ENCODE measurements at places on chromosomes 1 and 21.

DNA sequence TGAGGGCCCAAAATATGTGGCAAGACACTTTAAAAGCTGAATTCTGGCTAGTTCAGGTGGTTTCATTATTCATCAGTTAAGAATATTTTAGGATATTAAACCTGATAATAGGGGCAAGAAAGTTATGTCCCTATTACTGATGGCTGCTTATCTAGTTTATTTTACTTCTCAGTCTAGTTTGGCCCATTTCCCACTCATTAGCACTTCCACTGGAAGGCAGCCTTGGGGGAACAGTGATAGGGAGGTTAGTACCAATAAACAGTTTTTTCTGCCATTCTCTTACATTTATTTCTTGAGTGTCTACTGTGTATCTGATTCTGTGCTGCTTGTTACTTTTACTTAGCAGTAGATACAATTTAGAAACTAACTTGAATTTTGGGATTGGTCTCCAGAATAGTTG lies 9.0 kb downstream of the PPP1R12B start:
- DNase-seq: no peak

DNA sequence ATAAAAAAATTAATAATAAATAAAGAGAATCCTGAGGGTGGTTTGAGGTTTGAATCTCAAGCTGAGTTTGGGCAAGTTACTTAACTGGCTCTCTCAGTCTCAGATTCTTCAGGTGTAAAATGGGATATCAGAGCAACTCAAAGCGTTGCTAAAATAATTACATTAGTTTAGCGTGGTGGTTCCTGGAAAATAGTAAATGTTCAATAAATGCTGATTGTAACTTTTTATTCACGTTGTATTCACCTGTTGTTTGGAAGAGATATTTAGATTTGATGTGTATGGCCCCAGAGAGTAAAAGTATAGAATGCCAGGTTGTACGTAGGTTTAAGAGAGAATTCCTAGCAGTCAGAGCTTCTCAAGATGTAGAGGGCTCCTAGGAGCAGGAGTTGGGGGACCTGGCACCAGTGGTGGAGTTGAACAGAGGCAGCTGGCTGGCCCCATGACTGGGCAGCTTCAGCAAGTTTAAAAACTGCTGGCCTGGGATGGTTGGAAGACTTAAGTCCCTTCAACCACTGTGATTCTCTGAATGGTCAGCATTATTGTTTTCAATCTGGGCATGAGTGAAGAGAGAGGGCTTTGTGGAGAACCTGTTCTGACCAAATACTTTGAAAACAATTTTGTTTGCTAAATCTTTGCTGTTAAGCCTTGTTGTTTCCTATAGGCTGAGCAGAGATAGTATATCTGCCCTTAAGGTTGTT lies 22.4 kb downstream of the PRCC start:
- DNase-seq: no peak

DNA sequence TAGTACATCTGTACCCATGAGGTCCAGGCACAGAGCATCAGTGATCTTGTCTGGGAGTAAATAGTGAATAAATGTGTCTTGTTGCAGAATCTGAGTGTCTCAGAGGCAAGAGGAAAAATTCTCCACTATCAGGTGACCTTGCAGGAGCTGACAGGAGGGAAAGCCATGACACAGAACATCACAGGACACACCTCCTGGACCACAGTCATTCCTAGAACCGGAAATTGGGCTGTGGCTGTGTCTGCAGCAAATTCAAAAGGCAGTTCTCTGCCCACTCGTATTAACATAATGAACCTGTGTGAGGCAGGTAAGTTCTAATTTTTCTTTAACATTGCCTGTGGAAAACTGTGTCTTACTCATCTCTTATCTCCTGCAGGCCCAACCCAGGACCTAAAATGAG lies 43.1 kb downstream of the IL12RB2 start:
- no peak for DNase-seq

DNA sequence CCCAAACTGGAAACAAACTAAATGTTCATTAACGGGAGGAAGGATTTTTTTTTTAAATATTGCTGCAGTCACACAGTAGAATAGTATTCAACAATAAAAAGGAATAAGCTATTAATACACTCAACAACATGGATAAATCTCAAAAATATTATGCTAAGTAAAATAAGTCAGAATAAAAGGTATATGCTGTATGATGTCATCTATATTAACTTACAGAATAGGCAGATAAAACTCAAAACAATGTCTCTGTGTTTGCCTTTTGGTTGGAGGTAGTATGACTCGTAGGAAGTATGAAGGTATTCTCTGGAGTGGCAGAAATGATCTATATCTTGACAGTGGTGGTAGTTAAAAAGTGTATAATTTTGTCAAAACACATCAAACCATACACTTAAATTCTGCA lies 6.1 kb upstream of the ST6GALNAC5 start:
- no peak for DNase-seq

DNA sequence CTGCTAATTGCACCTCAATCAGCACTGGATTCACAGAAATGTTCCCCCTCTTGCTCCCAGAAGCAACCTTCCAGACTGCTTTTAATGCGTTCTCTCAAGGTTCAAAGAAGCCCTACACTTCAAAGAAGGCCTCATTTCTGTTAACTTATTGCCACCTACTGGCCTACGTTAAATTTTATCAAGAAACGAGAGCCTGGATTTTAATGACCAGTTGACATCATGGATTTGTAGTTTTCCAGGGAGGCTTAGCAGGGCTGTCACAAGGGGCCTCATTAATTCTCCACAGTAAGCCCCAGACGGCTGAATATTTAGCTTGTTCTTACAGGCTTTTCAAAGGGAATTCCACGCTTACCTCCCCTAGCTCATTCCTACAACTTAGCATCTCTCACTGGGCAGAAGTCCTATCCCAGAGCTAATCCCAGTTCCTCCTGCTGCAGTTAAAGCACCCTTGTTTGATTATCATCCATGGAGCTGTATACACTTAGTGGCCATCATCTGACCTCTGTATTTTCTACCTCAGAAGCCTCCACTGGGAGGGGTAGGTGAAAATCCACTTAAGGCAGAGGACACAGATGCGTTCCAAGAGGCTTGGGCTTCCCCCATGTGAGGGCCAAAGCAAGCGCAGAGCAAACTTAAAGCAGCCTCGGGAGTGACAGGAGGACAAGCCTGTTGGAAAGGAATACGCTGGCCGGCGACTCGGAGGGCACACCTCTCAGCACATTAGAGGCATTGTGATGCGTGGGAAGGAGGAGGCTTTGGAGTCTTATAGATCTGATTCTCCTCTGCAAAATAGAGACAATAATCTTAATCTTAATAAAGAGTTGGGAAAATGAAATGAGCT lies 32.2 kb upstream of the CYP4X1 start:
- DNase-seq: no peak

DNA sequence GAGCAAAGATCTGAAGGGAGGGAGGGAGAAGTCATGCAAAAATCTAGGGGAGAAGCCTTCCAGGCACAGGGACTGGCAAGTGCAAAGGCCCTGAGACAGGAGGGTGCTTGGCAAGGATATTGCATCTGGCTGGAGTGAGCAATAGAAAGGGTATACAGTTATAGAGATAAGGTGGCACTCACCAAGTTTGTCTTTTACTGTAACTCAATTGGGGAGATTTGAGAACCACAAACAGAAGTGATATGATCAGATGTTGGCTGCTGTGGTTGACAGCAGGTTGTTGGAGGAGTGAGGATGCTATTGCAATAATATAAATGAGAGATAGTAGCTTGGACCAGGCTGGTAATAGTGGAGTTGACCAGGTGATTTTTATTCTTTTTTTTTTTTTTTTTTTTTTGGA lies 25.6 kb downstream of the MCOLN3 start:
- DNase-seq: no peak

Measured in GM20000 (cell line).